ENCODE measurements at places on chromosomes 6 and 20.

DNA sequence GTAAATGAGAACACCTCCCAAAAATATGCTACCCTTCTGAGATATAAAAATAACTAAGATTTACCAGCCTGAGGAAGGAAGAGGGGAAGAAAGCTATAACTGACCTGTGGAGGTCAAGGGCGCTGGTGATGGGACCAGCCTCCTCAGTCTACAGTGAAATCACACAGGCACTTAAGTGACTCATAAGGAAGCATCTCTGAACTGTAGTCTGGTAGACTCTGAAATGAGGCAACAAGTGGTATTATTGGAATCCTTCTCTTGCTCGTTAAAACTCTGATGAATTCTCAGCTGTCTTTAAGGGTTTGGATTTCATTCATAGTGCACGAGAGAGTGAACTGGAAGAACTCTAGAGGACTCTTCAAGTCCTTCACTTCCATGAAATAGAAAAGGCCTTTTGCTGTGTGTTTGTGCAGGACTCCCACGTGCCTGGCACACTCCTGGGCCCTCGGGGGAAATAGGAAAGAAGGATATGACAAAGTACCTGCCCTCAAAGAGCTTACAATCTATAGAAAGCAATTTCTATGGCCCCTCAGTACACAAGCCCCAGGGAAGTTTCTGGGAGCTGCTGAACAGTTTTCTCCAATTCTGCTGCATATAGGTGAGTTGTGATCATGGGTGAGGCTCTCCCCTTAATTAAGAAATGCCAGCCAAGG is 231.8 kb upstream of the RREB1 start:
- DNase-seq, result no peak
- no peak overlapping the region for H3K4me3 ChIP-seq
- H3K4me1 ChIP-seq, result no peaks in the 10 kb centered on the region
- H3K27me3 ChIP-seq, result no peaks in the 10 kb centered on the region
- no peaks in the 10 kb centered on the region for H3K36me3 ChIP-seq

DNA sequence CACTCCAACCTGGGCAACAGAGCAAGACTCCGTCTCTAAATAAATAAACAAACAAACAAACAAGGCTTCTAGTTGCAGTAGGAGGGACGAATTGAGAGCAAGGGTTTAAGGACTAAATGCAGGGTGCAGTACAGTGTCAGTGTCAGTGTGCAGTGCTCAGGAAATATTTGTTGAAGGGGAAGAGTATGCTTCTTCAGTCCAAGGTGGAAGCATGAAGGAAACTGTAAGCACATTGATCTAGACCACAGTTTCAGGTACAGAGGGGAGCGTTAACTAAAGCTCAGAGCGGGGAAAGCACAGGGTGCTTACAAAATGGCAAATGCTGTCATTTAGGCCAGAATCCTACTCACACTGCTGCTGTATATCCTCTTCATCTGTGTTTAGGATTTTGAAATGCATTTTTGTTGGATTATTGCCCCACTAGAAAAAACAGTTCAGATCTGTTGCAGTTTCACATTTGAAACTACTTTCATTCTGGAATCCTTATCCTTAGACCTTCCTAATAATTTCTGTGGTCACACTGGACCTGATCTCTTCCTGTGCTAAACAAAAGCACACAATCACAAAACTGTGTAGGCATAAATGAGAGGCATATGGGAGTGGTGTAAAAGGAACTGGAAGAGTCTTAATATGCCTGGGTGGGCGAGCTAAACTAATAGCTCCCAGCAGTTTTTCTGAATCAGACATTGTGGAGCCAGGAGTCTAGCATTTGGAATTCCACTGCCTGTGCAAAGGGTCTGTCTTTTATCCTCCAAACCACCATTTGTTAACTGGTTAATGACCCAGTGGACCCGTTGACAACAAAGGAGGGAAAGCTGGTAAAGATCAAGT is 41.4 kb downstream of the CBFA2T2 start:
- H3K36me3 ChIP-seq, result no peaks in the 10 kb centered on the region
- no peaks in the 10 kb centered on the region for H3K27me3 ChIP-seq
- H3K4me3 ChIP-seq, result no peak overlapping the region
- no peak overlapping the region for H3K27ac ChIP-seq
- H3K4me1 ChIP-seq, result peaks cover 13% of the 10 kb centered on the region
- DNase-seq, result peak; percentile 6

GRCh38 chr6:111993342-111993741 is 60.6 kb upstream of the CCN6 start:
- DNase-seq, result no peak
- H3K36me3 ChIP-seq, result no peaks in the 10 kb centered on the region
- H3K27ac ChIP-seq, result no peak overlapping the region
- peaks cover 17% of the 10 kb centered on the region for H3K4me1 ChIP-seq

DNA sequence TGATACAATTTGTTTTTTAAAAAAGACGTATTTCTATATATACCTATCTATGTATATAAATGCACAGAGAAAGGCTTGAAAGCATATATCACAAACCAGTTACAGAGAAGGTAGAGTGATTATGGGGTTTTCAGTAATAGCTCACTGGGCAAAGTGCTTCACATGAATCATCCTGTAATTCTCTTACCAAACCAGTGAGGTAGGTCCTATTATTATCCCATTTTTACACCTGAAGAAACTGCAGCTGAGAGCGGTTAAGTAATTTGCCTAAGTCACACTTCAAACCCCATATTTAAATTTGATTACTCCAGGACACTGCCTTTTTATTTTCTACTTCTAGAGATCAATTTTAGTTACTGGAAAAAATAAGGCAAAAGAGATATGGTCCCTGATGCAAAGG is 4.4 kb downstream of the GSS start:
- no peaks in the 10 kb centered on the region for H3K36me3 ChIP-seq
- peaks cover 8% of the 10 kb centered on the region for H3K4me1 ChIP-seq
- no peak overlapping the region for H3K4me3 ChIP-seq

- H3K27me3 ChIP-seq, result no peaks in the 10 kb centered on the region
- H3K4me1 ChIP-seq, result peaks cover 43% of the 10 kb centered on the region
- peak; percentile 69 for DNase-seq
- H3K36me3 ChIP-seq, result peaks cover 11% of the 10 kb centered on the region
- peak overlapping the region; percentile 97 for H3K4me3 ChIP-seq
Measured at GRCh38 chr20:17966432-17967310, 1.9 kb downstream of the SNX5 start.

Measured in MM.1S (cell line).